ENCODE measurements at places on chromosomes 13 and 19. TPM values are rescaled to one million over a fixed set of nuclear protein-coding genes. Genes with fewer than 3 reads are reported as not detected.

The LPAR2 gene
- 8.3 TPM for polyA plus RNA-seq

The NOTCH3 gene
- 46.2 TPM for polyA plus RNA-seq

The GTF3A gene
- 80.4 TPM for polyA plus RNA-seq

The KLK15 gene
- polyA plus RNA-seq: not detected

The CDC42EP5 gene
- polyA plus RNA-seq: 7.0 TPM

The NLRP5 gene
- not detected for polyA plus RNA-seq

The CD177 gene
- 0.06 TPM for polyA plus RNA-seq

The HCN2 gene
- 1.4 TPM for polyA plus RNA-seq

The NRTN gene
- 2.8 TPM for polyA plus RNA-seq

All from esophagus (tissue), 2 donors.